ENCODE measurements at places on chromosomes 6 and 20.

DNA sequence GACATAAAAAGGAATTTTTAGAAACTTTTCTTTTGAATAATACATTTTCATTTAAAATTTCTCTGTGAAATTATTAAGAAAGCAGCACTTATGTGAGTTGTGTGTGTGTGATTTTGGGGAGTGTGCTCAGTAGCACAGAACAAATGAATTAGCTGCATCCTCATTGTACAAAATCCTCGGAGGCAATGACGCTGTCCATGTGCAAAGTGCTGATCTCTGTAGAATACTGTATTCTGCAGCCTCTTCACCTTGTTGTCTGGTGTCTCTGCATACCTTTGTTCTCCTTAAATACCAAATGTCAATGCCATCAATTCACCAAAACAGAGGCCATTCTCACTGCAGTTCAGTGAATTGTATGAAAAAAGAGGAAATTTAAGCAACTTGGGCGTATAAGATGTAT, 838.4 kb downstream of the QKI start:
- DNase-seq: no peak

DNA sequence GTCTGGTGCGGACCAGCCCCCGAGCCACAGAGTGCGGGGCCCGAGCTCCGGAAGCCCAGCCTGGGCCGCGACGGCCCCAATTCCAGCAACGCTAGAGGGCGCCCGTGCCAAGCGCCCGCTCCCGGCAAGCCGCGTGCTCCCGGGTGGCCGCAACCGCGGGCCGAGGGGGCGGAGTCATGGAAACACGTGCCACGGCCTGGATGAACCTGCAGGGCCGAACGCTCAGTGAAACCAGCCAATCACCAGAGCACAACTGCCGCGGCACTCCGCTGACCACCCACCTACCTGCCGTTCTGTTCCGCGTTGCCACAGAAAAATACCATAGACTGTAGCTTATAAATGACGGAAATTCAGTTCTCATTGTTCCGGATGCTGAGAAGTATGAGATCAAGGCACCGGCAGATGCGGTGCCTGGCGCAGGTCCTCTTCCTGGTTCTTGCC, 85.7 kb upstream of the FOXC1 start:
- peak; percentile 55 for DNase-seq

DNA sequence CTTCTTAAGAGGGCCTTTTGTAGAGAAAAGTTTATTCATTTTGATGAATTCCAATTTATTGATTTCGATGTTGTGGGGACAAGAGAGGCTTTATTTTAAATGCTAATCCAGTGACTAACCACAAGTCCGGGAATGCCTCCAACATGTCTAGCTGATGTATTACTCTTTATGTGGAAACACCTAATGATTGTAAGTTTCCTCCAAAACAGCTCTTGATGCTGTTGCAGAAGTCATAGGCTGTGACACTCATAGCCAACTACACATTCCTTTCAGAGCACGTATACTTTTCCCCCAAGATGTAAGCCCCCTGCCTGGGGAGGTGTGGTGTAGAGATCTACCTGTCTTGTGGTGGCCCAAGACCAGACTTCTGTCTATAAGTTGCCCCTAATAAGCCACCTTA, 61.3 kb upstream of the RNF24 start:
- no peak for DNase-seq

DNA sequence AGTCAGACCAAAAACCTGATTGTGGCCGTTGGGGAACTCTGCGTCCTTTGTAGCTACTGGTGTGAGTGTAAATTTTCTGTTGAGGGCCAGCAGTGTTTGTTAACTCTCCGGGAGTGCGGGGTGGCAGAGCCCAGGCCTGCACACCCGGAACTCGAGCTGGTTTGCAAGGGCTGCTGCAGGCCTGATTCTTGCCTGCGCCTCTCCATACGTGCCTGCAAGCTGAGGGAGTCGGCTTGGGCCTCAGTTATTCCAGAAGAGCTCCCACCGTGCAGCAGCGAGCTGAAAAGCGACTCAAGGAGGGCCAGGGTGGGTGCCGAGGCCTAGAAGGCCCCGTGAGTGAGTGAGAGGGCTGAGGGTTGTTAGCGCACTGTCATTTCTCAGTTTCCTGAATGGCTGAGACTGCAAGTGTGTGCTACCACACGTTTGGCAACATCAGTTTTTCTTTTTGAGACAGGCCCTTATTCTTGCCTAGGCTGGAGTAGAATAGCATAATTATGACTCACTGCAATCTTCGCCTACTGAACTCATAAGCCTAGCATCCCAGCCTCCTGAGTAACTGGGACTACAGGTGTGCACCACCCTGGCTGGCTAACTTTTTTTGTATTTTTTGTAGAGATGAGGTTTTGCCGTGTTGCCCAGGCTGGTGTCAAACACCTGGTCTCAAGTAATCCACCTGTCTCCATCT, 33.9 kb upstream of the KIF13A start:
- no peak for DNase-seq

DNA sequence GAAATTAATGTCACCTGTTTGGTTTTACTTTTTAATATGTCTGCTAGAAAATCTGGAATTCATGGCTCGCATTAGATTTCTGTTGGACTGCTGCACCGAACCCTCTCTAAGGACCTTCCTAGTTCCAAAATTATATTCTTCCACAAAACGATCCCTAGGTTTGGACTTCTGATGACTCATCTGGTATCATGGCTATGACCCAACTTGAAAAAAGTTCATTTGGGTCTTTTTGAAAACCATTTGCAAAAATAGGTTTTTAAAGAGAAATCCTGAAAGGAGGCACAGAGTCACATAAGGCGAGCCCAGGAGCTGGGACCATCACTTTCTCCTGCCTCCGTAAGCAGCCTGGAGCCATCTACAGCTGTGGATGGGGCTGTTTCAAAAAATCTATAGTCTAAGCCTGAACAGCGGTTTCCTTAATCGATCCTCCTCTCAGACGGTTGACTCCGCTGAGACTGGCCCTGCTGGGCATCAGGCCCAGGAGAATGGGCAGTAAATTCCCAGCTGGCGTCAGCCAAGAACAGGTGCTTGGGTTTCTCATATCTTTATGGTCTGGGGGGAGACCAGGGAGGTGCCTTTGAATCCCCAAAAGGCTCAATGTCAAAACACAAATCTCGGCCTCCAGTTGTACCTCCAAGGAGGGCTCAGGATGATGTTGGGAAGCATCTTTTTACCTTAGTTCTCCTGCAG, 44.6 kb downstream of the SLC24A3 start:
- DNase-seq: no peak

GRCh38 chr20:16244892-16245291, 328.4 kb downstream of the KIF16B start:
- DNase-seq: no peak

- no peak for DNase-seq
These were observed 41.7 kb upstream of the PRELID3B start for GRCh38 chr20:59084041-59084850.

DNA sequence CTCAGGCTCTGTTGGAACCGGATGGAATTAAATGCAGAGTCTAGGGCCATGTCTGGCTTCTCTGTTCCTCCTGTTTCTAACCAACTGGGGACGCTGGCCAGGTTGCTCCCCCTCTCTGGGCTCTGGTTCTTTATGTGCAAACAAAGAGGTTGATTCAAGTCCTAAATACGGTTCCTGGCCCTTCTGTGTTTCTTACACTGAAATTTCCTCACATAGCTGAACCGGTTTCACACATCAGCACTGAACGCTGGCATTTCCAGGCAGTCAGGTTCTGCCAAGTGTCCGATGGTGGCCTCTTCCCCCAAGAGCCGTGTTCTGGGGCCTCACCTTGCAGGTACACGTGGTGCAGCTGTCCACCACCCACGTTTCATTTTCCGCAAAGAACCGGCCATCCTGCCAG, 13.5 kb downstream of the THBS2 start:
- no peak for DNase-seq

DNA sequence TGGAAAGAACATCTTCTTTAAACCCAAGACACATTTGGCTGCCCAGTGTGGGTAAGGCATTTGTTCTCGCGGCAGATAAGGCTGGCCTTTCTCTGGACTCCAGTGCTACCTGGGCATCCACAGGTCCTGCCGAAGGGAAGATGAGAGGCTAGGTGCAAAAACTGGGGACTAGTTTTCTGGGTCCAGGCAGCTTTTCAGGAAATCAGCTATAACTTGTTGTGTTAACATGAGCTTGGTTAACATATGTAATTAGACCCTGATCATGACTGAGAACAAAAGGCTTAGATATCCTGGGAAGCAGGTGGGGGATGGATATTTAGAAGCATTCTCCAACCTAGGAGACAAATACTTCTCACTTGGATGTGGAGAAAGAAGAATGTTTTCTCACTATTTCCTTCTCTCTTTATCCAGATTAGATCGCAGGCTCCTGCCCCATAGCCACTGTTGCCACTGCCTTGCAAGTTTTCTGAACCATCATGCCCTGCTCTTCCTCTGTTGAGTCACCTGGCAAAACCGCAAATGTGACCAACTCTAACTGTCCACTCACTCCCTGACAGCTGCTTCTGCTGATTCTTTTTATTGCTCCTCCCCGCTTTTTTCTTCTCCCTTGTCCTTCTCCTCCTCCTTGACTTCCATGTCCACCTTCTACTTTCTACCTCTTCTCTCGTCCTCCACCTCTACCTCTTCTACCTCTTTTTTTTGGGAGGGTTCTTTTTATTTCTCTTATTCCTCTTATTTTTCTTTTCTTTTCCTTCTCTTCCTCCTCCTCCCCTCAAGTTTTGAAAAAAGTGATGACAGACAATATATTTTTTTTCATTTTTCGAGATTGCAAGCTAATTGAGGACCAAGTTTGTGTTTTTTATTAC, 258.1 kb downstream of the UTRN start:
- DNase-seq: no peak

- no peak for DNase-seq
These were observed 14.1 kb upstream of the PPARD start for GRCh38 chr6:35328108-35328723.

GRCh38 chr6:87012035-87012434, 74.7 kb downstream of the HTR1E start:
- DNase-seq: no peak

DNA sequence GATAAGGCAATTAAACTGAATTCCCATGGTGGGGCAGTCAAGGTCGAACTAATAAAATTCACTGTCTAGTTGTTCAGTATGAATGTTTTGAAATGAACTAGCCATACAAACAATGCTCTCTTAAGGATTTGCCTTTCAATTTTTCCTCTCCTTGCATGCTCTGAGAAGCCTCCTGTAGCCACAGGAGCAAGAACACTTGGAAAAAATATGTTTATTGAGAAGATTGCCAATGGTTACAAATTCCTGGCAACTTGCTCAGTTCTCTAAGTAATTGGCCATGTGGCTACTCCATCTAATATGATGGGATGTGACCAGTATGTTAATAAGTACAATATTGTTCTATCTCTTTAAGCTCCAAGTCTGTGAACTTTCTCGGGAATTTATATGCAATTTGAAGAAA, 49.4 kb downstream of the FUT9 start:
- DNase-seq: no peak

GRCh38 chr6:11172501-11173327, 59.8 kb downstream of the NEDD9 start:
- peak; percentile 63 for DNase-seq

DNA sequence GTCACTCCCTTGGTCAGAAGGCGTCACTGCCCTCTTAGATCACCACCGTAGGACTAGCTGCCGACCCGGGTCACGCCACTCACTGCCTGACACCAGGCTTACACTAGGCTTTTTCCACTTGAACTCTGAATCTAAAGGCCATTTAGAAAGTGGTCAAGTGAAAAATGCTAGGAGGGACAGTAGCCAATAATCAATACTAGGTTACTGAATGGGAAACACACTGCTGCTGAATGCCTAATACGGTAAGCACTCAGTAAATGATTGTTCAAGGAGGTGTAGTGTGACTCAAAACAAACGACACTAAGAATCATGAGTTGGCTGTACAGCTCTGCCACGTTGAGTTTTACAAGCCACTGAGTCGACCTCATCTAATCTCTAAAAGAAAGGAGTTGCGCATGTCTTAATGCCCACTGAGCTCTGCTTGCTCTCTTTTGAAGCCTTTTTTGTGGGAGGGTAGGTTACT, 760 bp upstream of the IBTK start:
- no peak for DNase-seq

DNA sequence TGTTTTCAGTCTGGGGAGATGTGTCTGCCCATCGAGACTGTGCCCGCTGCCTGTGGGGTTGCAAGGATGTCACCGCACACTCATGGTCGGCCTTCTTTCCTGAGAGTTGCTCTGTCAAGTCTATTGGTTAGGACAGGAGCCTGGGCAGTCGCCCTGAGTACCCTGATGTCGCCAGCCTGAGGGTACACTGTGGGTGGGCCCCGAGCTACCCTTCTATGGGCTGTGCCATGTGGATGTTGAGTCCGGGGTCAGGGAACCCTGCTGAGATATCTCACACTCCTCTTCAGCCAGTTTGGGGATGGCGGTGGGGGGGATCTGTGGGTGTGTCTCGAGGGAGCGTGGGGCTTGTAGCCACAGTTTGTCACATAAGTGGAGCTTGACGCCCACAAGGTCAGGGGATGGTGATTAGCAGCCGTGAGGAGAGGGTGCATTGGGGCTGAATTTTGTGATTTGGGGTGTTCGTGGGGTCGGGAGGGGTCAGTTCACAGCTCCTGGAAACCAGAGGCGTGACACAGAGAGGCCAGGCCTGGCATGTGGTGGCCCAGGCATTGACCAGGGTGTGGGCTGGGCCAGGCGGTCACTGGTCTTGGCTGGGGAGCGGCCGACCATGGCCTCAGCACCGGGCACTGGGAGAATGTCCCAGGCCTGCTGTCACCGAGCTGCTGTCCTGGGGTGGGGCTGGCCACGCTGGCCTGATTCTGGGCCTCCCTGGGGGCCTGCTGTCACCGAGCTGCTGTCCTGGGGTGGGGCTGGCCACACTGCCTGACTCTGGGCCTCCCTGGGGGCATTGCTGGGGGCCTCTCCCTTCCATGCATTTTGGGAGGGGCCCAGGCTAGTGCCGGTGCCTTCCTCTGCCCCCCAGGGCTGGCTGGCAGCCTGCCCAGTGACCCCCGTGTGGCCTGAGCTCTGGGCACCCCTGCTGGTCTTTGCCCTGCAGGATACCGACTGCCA, 1.6 kb upstream of the NPBWR2 start:
- DNase-seq: no peak

DNA sequence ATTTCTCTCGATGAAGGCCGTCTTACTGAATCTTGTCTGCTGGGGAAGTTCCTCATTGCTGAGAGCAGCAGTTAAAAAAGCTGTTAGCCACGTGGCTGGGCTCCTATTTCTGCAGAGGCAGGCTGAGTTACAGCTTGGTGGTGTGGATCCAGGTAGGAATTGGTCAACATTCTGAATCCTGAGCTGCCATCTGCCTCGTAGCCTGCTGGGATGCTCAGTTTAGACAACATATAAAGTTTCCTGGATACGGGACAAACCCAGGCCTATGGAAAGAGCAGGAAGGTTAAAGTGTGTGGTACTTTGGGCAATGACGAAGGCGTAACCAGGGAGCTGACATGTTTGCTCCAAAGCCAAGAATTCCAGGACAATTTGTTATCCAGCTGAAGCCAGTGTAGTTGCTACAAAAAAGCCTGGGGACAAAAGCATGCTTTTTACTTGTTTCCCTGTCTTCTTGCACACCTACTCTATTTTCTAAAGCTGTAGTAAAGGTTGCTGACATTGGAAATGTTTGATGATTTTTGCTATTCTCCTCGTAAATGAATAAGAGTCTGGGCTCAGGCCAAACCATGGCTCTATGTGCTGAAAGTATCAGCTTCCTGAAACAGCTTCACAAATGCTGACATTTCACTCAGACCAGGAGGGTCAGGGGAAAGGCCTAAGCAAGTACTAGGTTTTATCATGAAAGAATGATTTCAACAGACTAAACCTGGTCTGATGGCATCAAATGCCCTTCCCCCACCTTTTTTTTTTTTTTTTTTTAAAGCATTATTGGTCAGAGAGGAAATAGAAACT, 12.4 kb upstream of the MYLK2 start:
- no peak for DNase-seq

GRCh38 chr6:20024316-20024673, 187.1 kb downstream of the ID4 start:
- DNase-seq: no peak

Measured in T follicular helper cell (primary cell).